ENCODE measurements at places on chromosomes 1 and 21. TPM values are rescaled to one million over a fixed set of nuclear protein-coding genes. Genes with fewer than 3 reads are reported as not detected.

GRCh38 chr1:89946532-89946931, 48.4 kb upstream of the ZNF326 start:
- DNase-seq: no peak

GRCh38 chr1:59315529-59316463, 18.9 kb downstream of the FGGY start:
- no peak for DNase-seq

The CD53 gene
- total RNA-seq: 4.2 TPM

- no peak for DNase-seq
Observed at GRCh38 chr1:62438163-62438562, 1.3 kb downstream of the USP1 start.

GRCh38 chr1:29186252-29186651, 4.6 kb upstream of the SRSF4 start:
- no peak for DNase-seq

- DNase-seq: no peak
Observed at GRCh38 chr1:111630567-111630966, 11.0 kb downstream of the RAP1A start.

GRCh38 chr1:86504137-86504479, 35.4 kb downstream of the CLCA1 start:
- no peak for DNase-seq

GRCh38 chr1:115286431-115287205, 51.4 kb downstream of the NGF start:
- DNase-seq: no peak

The BRDT gene
- not detected for total RNA-seq

The KRTAP11-1 gene
- not detected for total RNA-seq

DNA sequence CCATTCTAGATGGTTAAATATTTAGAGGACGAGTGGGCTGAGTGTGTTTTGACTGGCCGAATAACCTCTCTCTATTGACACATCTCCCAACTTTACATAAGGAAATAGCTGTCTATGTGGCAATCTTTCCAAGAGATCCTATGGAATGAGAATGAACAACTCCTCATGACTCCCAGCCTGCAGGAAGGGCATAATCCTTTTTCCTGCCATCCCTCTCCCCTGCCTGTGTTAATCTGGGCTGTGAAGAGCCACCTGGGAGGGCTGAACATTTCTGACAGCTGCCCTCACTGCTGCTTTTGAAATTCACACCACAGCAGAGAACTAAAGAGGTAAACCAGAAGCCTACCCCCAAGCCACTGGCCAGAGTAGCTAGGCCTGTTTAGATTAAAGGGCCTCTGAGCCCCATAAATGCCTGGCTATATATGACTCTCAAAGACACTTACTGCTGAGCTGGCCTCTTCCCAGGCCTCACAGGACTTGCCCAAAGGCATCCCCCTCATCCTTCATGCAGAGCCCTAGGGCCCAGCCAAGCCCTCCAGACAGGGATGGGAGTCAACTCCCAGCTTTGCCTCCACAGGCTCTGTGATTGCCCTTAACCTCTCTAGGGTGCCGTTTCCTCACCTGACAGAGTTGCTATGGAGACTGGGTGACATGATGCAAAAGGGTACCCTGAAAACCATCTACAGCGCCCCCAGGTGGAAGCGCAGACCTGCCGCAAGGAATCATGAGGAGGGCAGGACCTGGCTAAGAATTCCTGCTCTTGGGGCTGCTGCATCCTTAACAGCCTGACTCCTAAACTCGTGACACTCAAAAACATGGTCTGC, 42.0 kb upstream of the LDLRAP1 start:
- no peak for DNase-seq

- DNase-seq: no peak
Observed at GRCh38 chr1:205069371-205070125, 14.7 kb downstream of the TMEM81 start.

The IFI16 gene
- 36.0 TPM for total RNA-seq

GRCh38 chr1:230282157-230282556, 144.0 kb downstream of the PGBD5 start:
- DNase-seq: no peak

DNA sequence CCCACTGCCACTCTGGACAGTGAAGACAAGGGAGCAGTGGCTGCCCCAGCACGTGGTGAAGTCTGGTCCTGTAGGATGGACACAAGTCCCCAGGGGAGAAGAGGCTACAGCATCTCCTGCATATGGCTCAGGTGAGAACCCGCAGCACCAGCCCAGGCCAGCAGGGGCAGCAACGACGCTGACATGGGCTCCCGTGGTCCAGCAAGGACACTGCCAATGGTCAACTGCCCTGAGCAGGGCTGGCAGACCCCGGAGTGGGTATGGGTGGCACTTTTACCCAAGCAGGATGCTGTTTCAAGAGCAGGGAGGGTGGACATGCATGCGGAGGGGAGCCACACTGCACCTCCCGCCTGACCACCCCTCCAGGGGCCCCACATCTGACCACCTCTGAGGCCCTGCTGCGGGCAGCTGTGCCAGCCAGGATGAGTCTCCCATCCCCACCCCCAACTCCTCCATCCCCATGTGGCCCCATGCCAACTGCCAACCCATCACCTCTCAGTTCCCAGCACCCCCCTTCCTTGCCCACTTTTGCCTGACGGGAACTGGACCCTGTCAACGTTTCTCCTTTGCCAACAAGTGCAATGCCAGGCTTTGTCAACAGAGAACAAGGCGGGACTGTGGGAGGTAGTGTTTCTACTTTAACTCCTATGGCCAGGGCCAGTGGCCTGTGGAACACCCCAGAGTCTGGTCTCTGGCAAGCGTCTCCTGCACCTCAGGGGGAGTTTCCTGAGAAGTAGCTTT, 8.6 kb downstream of the MORN1 start:
- peak; percentile 17 for DNase-seq

GRCh38 chr21:36073181-36073580, 3.4 kb downstream of the CBR1 start:
- DNase-seq: no peak

The PTBP2 gene
- 11.2 TPM for total RNA-seq

DNA sequence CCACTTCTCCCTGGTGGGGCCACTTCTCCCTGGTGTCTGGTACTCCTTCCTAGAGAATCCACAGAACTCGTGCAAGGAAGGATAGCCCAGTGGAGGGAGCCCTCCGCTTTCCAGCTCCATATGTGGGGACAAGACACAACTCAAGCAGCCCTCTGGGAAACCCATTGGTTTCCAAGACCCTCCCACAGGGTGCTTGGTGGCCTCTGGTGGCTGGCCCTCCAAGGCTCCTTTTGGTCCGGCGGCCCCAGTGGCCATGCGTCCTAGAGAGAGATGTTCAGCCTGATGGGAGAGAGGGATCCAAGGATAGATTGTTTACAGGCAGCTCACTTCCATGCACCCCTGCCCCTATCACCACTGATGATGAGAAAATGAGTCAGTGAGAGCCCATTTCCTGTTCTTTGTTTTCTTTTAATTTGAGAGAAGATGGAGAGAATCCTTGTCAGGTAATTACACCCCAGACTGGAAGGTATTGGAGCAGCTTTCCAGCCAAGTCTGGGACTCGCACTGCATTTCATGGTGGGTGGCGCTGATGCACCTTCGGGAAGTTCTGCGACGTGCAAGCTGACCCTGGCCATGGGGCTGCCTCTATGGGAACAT, 486.2 kb upstream of the VAMP3 start:
- DNase-seq: no peak

DNA sequence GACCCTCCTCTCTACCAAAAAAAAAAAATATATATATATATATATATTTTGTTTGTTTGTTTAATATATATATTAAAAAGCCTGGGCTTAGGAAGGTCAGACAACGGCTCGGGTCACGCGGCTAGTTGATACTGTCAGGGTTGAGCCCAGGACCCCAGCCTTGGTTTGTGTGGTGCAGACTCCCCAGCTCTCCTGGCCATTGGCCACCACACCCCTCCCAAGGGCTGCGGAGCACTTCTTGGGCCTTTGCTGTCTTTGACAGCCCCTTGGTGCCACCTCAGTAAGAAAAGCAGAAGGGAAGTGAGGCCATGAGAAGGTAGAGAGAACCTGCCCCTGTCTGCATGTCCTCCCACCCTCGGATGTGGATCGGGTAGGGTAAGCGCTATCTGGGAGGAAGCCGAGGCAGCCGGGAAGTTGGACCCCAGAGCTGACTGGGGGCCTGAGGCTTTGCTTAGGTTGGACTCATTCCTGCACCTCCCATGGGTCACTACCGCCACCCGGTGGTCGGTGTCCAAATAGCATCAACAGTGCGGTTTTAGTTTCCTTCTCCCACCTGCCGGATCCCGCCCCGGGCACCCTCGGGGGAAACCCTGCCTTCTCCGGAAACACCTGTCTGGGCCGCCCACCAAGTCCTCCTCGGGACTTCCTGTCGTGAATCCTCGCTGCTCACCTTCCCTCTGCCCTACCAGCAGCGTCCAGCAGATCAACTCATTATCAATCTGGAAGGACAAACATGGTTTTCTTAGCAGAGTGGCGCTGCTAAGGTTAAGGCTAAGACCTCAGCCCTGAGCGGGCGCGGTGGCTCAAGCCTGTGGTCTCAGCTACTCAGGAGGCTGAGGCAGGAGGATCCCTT, 29.8 kb upstream of the GNPAT start:
- DNase-seq: peak; percentile 79

DNA sequence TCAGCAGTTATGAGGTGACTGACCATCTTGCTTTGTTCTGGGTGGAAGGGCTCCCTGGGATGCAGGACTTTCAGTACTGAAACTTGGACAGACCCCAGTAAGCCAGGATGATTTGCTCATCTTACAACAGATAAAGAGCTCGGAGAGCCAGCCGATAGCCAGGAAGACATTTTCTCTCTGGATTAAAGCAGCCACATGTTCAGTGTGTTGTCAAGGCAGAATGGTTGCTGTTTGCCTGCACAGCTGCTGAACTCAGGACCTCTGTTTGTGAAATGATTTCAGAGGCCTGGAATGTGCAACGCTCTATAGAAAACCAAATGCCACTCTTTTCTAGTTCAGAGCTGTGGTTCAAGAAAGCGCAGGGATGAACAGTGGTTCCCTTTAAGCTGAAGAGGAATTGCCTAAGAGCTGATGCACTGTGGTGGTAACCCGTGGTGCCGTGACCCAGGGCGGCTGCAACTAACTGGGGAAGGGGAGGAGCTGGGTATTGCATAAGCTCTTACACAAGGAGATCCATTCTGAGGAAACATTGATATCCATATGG, 40.7 kb downstream of the CASQ2 start:
- peak; percentile 59 for DNase-seq

DNA sequence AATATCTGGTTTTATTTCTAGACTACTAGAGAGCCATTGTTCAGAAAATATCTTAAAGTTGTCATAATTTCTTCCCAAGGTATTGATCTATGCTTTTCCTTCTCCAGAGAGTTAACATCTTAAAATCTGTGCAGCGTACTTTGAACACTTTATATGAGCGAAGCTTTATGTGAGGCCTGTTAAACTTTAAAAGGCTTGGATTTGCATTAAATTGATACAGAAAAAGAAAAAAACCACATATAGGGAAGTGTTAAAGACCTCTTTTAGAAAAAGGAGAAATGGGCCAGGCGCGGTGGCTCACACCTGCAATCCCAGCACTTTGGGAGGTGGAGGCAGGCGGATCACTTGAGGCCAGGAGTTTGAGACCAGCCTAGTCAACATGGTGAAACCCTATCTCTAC, 59.2 kb upstream of the MORC3 start:
- DNase-seq: no peak

DNA sequence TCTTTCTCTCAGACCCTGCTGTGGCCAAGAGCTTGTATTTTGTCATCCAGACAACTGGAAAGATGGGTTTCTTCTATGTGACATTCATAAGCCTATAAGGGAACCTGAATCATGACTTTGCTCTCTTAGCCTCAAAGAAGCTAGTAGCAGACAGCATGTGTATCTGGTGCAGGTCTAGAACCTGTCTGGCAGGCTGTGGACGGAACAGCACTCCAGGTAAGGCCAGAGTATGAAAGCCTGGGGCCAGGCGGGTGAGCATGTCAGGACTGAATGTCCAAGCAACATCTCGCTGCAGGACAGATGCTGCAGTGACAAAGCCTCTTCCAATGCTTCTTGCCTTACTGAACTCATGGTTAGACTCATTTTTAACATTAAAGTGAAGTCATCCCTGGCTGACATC, 32.8 kb downstream of the AKNAD1 start:
- DNase-seq: no peak

The A3GALT2 gene
- not detected for total RNA-seq

DNA sequence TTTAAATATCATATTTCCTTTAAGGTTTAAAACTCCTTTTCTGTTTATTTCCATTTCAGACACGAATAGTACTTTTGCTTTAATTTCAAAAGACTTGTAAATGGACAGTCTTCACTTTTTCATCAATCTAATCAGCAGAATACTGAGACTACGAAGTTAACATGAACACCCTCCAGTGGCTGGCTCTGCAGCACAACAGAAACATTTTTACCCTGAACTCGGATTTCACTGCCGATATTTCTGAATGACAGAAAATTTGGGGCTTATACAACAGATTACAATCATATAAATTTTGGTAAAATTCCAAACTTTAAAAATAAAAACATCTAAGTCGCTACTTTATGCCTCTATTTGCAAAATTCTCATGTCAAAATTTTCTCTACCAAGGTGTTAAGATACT, 86.2 kb downstream of the AKT3 start:
- DNase-seq: no peak

The HTR6 gene
- not detected for total RNA-seq

- no peak for DNase-seq
Observed at GRCh38 chr1:15249081-15249480, 2.1 kb downstream of the FHAD1 start.

GRCh38 chr1:86191958-86192357, 35.4 kb upstream of the COL24A1 start:
- DNase-seq: no peak

DNA sequence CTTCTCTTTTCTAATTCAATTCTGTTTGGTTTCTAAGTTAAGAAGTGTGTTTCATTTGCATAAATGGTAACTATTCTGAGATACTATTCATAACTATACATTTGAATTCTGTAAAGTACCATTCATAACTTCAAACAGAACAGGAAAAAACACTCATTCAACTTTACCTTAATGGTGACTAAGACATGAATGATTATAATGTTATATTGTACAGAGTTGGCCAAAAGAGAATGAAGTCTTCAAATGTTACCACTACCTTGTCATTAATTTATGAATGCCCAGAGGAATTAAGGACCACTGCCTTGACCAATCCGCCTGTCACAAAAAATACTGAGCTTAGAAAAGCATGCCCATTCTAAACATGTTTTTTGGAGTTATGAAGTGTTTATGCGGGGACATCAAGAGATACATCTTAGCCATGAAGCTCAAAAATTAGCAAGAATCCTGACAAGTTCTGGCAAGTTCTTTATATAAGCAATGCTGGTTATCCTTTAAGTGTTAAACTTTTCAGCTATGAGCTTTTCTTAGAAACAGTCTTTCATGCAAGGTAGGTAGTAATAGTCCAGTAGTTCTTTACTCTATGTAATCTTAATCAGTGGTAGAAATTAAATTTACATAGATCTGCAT, 7.9 kb downstream of the WASF2 start:
- DNase-seq: no peak

DNA sequence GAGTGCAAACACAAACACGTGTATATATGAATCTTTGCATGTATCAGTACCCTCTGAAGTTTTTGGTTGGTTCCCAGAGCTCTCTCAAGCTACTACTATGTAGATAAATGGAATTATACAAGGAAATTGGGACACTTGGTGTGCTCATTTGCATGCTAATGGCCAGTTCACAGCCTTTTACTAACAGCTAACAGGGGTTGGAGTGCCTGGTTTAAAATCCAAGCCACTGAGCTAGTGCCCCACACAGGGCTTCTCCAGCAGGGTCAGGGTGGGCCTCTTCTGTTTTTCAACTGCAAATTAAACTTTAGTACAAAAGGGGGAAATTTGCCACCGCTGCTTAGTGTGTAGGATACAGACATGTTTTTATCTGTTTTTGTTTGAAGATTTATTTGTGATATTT, 121.0 kb downstream of the ATP5PO start:
- DNase-seq: no peak

The CELA2B gene
- total RNA-seq: not detected

Measured in heart right ventricle (tissue), 16 donors.